AML-193 (cell line): ENCODE measurements at places on chromosomes 13 and 19.

- DNase-seq, result peak; percentile 73
Measured at GRCh38 chr13:48412881-48413351, at the start of gene LPAR6. Gene LPAR6, minus strand, starts transcription at chr13:48413113. Its CDS starts 690 bp downstream, at chr13:48412423.

DNA sequence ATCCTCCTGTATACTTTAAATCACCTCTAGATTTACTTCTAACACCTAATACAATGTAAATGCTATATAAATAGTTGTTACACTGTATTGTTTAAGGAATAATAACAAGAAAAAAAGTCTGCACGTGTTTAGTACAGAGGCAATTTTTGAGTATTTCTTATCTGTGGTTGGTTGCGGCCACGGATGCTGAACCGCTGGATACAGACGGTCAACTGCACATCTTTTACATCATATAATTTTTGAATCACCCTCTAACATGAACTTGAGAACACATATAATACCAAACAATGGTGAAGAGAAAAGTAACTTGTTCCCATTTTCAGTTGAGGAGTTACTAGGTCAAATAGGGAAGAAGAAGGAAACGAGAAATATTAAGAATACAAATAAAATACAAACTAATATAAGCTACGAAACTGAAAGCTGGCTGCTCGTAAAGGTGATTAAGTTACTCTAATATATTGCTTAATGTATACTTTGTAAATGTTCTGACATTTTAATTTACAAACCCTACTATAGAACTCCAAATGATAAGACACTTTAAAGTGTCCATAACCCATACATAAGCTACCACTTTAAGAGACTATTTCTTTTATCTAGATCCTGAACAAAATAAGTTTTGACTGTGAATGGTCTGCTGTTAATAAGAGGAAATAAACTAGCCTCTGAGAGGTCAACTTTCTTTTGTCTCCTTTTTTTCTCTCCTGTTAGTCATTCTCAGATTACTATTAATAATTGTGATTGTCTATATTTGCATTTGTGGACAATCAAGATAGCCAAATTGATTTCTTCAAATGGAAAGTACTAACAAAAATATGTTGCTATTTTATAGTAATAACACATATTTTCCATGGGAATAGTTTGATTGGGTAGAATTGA is 457.4 kb downstream of the DIAPH3 start:
- DNase-seq, result no peak

- no peak for DNase-seq
Measured at GRCh38 chr13:40508127-40508526, 158.3 kb downstream of the FOXO1 start.

DNA sequence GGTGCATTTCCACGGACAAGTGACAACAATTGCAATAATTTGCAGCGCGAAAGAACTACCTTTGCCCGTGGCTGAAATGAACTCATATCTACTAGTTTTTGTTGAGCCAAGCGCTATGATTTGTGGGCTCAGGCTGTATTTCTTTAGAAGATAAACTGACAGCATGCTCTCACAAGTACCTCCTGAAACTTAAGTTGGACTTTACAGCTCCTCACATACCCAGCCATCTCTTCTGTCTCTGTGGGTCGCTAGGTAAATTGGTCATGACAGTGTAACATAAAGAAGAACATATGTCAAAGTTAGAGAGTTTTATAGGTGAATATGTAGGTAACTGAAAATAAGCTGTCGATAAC is 839 bp downstream of the COG6 start:
- DNase-seq, result no peak

DNA sequence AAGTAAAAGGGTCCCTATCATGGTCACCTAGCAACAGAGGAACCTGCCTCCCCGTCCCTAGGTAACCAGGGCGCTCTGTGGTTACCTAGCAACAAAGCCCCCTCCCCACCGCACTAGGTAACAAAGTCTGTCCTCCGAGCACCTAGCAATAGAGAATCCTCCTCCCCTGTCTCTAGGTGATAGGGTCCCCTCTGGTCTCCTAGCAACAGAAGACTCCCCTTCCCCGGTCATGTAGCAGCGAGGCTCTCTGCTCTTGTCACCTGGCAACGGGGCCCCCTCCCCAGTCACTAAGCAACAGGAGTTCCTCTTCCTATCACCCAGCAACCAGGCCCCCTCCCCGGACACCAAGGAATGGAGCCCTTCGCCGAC is 307 bp downstream of the JOSD2 start:
- no peak for DNase-seq

DNA sequence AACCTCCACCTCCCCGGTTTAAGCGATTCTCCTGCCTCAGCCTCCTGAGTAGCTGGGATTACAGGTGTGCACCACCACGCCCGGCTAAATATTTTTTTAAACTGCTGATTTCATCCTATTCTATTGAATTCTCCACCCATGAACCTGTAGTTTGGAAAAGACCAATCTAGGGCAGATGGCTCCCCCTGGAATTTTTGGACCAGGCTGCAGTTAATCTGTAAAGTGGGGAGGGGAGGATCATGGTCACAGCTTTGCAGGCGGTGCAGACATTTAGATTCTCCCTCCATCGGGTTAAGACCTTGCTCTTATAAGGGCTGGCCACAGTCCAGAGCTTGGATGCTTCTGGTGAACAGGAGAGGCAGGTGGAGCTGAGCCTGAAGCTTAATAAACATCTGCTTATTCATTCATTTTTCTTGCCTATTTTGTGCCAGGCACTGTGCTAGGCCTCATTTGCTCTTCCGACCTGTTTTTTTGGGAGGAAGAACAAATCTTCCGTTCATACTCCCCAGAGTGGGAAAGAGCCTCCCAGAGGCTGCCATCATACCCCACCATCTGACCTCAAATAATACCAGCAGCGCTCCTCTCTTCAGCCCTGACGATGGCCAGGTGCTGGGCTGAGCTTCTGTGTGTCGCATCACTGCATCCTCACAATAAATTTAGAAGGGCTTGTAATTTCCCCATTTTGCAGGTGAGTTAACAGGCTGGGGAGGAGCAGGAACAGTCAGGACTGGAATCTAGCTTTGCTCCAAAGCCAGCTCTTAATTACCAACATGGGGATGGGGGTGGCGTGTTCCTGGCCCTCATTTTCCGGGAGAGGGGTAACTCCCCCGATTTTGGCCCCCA is 902 bp upstream of the CCDC106 start:
- DNase-seq, result no peak

DNA sequence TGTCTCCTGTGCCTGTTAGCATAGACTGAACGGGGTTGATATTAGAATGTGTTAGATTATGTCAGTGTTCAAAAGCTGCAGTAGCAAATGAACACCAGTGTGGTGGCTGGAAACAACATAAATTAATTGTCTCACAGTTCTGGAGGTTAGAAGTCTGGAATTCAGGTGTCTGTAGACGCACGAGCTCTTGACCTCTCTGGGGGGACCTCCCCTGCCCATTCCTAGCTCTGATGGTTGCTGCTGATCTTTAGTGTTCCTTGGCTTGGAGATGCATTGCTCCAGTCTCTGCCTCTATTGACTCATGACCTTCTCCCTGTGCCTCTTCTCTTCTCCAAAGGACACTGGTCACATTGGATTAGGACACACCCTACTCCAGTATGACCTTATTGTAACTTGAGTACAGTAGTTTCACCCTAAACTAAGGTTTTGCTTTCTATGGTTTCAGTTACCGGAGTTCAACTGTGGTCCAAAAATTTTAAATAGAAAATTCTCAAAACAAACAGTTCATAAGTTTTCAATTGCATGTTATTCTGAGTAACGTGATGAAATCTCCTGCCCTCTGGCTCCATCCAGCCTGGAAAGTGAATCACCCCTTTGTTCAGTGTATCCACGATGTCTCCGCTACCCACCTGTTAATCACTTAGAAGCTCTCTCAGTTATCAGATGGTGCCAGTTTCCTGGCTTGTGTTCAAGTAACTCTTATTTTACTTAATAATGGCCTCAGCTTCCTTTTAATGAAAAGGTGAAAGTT is 273.2 kb downstream of the MYO16 start:
- no peak for DNase-seq

- no peak for DNase-seq
Measured at GRCh38 chr13:113942591-113943103, 31.2 kb downstream of the C13orf46 start.

DNA sequence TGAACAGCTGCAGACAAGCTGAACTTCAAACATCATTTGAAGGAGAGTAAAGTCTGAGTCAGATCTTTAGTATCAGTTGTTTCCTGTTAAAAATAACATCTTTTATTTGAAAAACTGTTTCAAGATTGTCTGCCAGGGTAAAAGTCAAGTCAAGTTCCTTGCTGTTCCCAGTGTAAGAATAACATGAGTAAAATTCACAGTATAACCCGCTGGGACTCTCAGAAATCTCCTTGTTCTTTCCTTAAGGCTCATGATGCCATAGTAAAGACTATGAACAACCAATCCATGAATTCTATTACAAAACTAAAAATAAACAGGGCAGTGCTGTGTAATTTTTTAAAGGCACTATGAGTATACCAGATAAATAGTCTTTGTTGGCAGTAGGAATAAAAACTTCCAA is 112.9 kb downstream of the IRS2 start:
- no peak for DNase-seq

DNA sequence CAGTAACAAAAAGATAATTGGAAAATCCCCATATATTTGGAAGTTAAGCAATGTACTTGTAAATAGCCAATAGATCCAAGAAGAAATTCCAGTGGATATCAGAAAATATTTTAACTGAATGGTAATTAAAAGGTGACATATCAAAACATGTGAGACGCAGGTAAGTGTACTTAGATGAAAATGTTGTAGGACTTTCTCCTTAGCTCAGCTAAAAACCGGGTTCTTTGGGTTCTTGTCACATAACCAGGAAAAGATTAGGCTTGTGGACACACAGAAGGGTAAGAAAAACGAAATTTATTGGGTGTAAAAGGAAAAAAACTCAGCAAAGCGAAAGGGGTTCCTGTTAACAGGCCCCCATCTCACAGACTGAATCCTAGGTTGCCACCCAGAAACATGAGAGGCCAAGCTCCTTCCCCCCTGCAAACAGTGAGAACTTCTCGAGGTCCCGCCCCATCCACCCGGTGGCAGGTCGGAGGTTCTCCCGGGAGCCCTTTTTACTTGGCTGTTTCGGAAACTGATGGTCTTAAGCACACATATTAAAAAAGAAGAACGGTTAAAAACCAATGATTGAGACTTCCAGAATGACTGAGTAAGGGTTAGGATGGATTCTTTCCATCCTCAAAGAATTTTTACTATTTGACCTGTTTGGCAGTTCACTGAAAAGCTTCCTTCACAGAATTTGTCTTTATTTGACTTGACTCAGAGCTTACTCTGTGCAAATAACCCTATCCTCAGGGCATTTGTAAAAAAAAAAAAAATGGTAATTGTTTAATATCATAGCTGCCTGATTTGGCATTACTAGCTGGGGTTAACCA is 3.1 kb upstream of the CCDC70 start:
- no peak for DNase-seq

GRCh38 chr13:95880331-95880730 is 172.9 kb downstream of the UGGT2 start:
- no peak for DNase-seq

- DNase-seq, result no peak
Measured at GRCh38 chr19:50843205-50843604, 9.8 kb upstream of the KLK15 start.
